ENCODE measurements at places on chromosomes 13 and 19.

GRCh38 chr19:1151037-1151724 is 22.9 kb downstream of the SBNO2 start:
- DNase-seq = no peak

GRCh38 chr19:50205681-50206138 is 2.3 kb downstream of the MYH14 start:
- peak; percentile 88 for DNase-seq

- DNase-seq = no peak
Measured at GRCh38 chr19:948842-949496, 23.1 kb downstream of the ARID3A start.

GRCh38 chr19:44925114-44925891 is 10.9 kb downstream of the APOC1 start:
- no peak for DNase-seq

- peak; percentile 97 for DNase-seq
Measured at GRCh38 chr13:93227878-93228642, 1.5 kb downstream of the GPC6 start.

- DNase-seq = no peak
Measured at GRCh38 chr19:39845172-39845571, 1.0 kb downstream of the FBL start.

GRCh38 chr19:51686171-51686570 is 7.0 kb upstream of the SPACA6 start:
- DNase-seq = no peak

DNA sequence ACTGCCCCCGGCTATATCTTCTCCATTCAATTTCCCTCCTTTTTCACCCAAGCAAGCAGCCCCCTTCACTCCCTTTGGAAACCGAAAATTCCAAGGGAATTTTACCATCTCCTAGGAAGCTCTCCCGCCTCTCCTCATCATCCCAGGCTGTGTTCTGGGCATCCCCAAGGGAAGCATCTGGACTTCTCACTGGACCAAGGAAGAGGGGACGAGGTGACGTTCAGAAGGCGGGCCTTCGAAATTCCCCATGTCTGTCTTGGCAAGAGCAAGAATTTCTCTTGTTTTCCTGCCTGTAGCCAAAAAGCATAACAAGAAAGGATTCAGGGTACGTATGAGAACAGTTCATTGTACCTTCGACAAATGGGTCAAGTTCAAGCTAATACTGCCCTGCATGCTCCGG is 6.1 kb downstream of the TPRX2 start:
- DNase-seq = no peak

- no peak for DNase-seq
Measured at GRCh38 chr13:106696140-106696539, 128.2 kb upstream of the ARGLU1 start.

- DNase-seq = peak; percentile 19
Measured at GRCh38 chr19:18762125-18763023, 28.7 kb downstream of the COMP start.

DNA sequence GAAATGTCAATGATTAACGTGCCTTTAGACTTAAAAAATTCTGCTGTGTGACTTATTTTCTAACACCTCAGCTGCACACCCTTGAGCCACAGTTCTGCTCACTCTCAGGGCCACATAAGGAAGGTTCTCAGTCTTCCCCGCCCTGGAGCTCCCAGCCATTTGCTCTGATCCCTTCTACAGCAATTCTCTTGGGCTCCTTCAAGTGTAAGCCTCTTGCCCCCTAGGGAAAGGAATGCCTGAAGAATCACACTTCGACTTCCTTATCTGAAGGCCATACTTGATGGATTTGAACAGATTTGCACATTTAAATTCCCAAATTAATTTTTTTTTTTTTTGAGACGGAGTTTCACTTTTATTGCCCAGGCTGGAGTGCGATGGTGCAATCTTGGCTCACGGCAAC is 44.2 kb downstream of the RASA3 start:
- DNase-seq = no peak

- no peak for DNase-seq
Measured at GRCh38 chr19:16779539-16780163, 49.5 kb upstream of the SIN3B start.

- DNase-seq = no peak
Measured at GRCh38 chr19:42224940-42225717, 5.0 kb downstream of the ZNF526 start.

DNA sequence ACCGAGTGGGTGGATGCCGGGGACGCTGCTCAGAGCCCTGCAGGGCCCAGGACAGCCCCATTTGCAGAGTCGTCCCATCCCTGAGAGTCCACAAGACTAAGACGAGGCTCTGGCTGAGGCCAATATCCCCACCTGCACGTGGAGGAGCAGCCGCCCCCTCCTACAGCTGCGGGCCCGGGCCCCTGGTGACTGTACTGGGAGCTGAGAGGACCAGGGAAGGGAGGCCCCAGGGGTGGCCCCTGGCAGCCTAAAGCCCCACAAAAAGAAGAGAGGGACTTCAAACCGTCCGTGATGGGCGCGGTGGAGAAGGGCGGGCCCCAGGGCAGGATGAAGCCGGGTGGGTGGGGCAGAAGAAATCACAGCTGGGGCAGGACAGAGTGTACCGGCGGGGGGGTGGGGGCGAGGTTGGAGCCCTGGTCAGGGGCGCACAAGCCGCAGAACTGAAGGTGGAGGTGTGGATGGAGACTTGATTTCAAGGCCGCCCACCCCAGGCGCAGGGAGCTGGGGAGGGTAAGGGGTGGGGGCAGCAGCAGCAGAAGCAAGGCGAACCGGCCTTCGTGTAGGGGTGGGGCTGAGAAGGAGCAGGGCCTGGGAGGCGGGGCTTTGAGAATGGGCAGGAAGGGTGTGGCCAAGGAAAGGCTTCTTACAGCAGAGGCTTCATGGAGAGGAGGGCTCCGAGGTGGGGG is 12.9 kb downstream of the CFD start:
- DNase-seq = no peak

DNA sequence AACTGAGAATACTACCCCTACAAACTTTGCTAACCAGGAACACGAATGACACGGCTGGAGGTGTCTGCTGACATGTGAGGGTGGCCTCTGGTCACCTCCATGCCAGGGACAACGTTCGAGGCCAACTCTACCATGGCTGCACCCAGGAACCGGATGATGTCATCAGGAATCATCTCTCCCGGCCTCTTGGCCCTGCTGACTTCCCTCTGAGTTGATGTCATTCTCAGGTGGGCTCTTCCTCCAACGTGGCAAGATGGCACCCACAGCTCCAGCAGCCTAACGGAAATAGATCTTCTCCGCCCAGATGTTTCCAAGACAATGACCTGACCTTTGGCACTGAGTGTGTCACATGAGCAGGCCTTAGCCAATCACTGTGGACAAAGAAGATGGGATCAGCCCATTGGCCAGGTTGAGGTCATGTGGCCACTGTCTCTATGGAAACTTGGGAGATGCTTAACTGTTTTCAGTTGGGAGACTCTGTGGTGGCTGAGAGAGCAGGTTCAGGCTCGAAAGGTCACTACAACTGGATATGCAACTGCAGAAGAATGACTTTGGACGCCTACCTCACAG is 15.0 kb downstream of the MBD3L2B start:
- no peak for DNase-seq

- no peak for DNase-seq
Measured at GRCh38 chr19:41930322-41930722, 2.1 kb upstream of the ERFL start.

GRCh38 chr19:16296713-16297112 is 27.9 kb upstream of the KLF2 start:
- DNase-seq = no peak

GRCh38 chr13:99199541-99200431 is 868 bp upstream of the UBAC2 start:
- DNase-seq = peak; percentile 65

All from NCI-H1417 (cell line).